ENCODE measurements at places on chromosomes 3 and 15. TPM values are rescaled to one million over a fixed set of nuclear protein-coding genes. Genes with fewer than 3 reads are reported as not detected.
A peak's percentile ranks its signal among the peaks of the same experiment; 100 is the strongest.

GRCh38 chr15:89899295-89899945 is 5.6 kb upstream of the AP3S2 start:
- H3K4me1 ChIP-seq = no peaks in the 10 kb centered on the region
- H3K27me3 ChIP-seq = no peaks in the 10 kb centered on the region
- no peak for DNase-seq
- no peak overlapping the region for H3K27ac ChIP-seq
- H3K36me3 ChIP-seq = peaks cover 20% of the 10 kb centered on the region
- H3K4me3 ChIP-seq = no peak overlapping the region

DNA sequence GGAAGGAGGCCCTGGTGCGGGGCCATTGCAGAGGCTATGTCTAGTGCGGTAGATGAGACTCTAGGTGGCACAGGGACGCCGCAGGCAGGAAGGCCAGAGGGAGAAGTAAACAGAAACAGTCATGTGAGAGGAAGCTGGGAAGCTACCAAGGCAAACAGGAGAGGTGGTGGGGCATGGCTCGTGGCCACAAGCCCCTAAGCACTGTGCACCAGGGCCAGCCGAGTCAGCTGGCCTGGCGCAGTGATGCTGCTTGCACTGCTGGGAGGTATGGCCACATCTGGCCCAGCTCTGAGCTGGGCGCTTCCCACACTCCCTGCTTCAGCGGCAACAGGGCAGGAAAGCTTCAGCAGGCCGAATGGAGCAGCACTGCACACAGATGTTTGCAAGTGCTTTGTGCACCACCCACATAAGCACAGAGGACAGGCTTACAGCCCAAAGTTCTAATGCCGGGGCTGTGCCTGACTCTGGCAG is 76.6 kb downstream of the SRGAP3 start:
- no peak overlapping the region for H3K4me3 ChIP-seq
- no peaks in the 10 kb centered on the region for H3K36me3 ChIP-seq
- no peak for DNase-seq
- no peaks in the 10 kb centered on the region for H3K27me3 ChIP-seq
- H3K4me1 ChIP-seq = no peaks in the 10 kb centered on the region

DNA sequence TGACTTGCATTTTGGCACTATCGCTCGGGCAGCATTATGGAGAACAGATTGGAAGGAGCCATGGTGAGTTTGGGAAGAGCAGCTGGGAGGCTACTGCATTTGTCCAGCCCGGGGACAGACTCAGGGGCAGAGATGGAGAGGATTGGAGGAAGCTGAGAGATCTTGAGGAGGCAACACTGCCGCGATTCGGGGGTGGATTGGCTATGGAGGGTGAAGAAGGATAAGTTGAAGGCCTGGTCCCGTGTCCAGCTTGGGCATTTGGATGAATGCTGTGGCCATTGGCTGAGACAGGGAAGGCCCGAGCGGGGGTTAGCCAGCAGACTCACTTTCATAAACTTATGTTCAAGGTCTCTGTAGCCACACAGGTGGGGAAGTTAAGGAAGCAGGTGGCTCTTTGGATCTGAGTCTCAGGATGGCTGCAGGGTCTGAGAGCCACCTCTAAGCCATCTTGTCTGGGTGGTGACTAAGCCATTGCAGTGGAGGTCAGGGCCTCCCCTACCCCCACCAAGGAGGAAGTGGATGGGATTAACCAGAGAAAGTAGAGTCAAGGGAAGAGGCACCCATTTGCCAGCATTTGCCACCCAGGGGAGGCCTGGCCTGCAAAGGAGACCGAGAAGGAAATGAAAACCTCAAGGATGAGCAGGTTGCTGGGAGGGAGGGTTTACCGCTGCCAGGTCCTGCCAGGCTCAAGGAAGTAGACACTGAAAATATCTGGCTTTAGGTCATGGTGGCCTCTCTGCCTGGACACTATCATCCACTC is 144.0 kb upstream of the TLE3 start:
- no peak for DNase-seq
- no peak overlapping the region for H3K27ac ChIP-seq
- no peak overlapping the region for H3K4me3 ChIP-seq
- H3K36me3 ChIP-seq = no peaks in the 10 kb centered on the region
- H3K27me3 ChIP-seq = no peaks in the 10 kb centered on the region
- H3K4me1 ChIP-seq = peaks cover 9% of the 10 kb centered on the region

GRCh38 chr15:62895139-62895866 is 147.2 kb upstream of the TPM1 start:
- peak; percentile 93 for DNase-seq
- H3K36me3 ChIP-seq = no peaks in the 10 kb centered on the region
- H3K27ac ChIP-seq = peak overlapping the region; percentile 100
- H3K4me1 ChIP-seq = peaks cover 41% of the 10 kb centered on the region

DNA sequence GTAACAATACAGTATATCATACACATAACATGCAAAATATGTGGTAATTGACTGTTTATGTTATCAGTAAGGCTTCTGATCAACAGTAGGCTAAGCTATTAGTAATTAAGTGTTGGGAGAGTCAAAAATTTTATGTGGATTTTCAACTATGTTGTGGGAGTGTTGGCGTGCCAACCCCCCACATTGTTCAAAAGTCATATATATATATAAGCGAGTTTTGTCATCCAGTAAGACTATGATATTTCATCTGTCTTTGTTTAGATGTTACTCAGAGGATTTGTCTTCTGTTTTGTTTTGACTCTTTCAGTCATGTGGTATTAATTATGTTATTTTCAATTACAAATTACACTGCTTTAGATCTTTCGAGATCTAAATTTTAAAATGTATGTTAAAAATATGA is 51.0 kb upstream of the RAP2B start:
- no peak for DNase-seq
- H3K27ac ChIP-seq = no peak overlapping the region
- H3K4me1 ChIP-seq = no peaks in the 10 kb centered on the region
- H3K4me3 ChIP-seq = no peak overlapping the region
- no peaks in the 10 kb centered on the region for H3K36me3 ChIP-seq

Gene RNF13
- total RNA-seq = 43.5 TPM

Gene MAN2C1
- 55.7 TPM for total RNA-seq

- no peaks in the 10 kb centered on the region for H3K27me3 ChIP-seq
- no peak overlapping the region for H3K4me3 ChIP-seq
- H3K4me1 ChIP-seq = no peaks in the 10 kb centered on the region
- no peaks in the 10 kb centered on the region for H3K36me3 ChIP-seq
- DNase-seq = no peak
Observed at GRCh38 chr3:62284442-62284841, 88.9 kb downstream of the FEZF2 start.

Gene CCDC54
- not detected for total RNA-seq

GRCh38 chr3:45011756-45012508 is 14.2 kb upstream of the CLEC3B start:
- H3K4me1 ChIP-seq = peaks cover 50% of the 10 kb centered on the region
- H3K27me3 ChIP-seq = no peaks in the 10 kb centered on the region
- H3K4me3 ChIP-seq = no peak overlapping the region
- DNase-seq = peak; percentile 90

DNA sequence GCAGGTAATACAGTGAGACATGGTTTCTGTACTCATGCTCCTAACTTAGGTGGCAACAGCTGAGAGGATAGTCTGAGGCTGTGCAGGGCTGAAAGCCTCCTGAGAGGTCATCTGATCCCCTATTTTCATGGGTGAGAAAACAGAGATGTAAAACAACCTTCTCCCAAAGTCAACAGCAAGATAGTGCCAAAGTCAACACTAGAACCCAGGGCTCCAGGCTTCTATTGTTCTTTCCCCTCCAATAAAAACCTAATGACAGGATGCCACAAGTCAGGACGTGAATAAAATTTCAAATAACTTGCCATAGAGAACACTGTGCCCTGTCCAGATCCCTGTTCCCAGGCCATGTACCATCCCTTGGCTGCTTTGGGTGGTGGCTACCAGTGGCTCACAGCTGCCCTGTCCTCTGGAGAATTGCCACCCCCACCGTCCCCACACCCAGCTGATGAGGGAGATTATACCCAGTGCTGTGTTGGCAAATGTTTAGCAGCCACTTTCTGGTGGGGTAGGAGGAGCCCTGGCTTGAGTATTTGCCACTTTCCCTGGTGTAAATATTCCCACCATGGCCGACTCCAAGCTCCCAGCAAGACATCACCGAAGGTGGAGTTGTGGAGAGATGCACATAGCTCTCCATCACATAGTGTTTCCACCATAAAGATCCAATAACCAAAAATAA is 54.8 kb downstream of the SRGAP3 start:
- H3K4me1 ChIP-seq = no peaks in the 10 kb centered on the region
- H3K36me3 ChIP-seq = no peaks in the 10 kb centered on the region
- no peak overlapping the region for H3K27ac ChIP-seq
- DNase-seq = no peak
- H3K4me3 ChIP-seq = no peak overlapping the region

Gene SYNPR
- not detected for total RNA-seq

- no peak overlapping the region for H3K27ac ChIP-seq
- no peaks in the 10 kb centered on the region for H3K27me3 ChIP-seq
- H3K36me3 ChIP-seq = no peaks in the 10 kb centered on the region
- no peak overlapping the region for H3K4me3 ChIP-seq
- H3K4me1 ChIP-seq = no peaks in the 10 kb centered on the region
Observed at GRCh38 chr3:106172101-106172500, 303.3 kb upstream of the CBLB start.

Gene MST1R
- total RNA-seq = not detected

GRCh38 chr3:48982016-48982415 is 8.0 kb upstream of the P4HTM start:
- no peak overlapping the region for H3K4me3 ChIP-seq
- H3K36me3 ChIP-seq = peaks cover 70% of the 10 kb centered on the region
- no peak overlapping the region for H3K27ac ChIP-seq
- no peaks in the 10 kb centered on the region for H3K4me1 ChIP-seq
- DNase-seq = no peak
- no peaks in the 10 kb centered on the region for H3K27me3 ChIP-seq

Gene ANKRD34C
- total RNA-seq = not detected

Gene PLSCR4
- 7.8 TPM for total RNA-seq

Gene ENTPD3
- total RNA-seq = not detected

DNA sequence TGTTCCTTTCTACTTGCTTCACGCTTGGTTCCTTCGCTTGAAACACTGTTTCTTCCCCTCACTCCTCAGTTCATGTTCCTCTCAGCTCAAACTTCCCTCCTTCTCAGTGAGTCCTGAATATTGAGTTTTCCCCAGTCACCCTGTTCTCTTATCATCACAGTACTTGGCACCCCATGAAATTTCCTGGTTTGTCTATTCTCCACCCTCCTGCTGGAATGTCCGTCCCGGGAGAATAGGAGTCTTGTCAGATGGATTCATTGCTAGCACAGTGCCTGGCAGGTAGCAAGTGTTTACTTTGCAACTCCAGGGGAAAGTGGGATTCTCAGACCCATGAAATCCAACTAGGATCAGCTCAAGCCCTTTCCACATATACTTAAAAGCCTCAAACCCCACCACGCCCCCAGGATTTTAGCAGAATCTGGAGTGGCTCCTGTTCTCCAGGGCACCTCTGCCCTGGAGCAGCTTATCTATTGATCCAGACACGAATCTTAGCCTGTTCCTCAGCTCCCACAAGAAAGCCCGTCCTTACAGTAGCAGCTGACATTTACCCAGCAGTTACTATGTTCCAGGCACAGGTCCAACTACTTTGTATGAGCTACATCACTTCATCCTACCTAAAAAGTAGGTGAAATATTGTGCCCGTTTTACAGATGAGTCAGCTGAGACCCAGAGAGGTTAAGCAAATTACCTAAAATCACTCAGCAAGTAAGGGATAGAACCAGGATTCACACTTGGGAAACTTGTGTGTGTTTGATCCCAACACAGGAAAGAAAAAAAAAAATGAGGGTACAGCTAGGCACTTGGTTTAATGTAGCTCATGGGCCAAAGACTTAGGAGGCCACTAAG is 36.8 kb upstream of the MAP3K13 start:
- DNase-seq = no peak
- no peaks in the 10 kb centered on the region for H3K36me3 ChIP-seq
- no peaks in the 10 kb centered on the region for H3K4me1 ChIP-seq
- no peaks in the 10 kb centered on the region for H3K27me3 ChIP-seq

- no peak for DNase-seq
- no peak overlapping the region for H3K4me3 ChIP-seq
- H3K27me3 ChIP-seq = no peaks in the 10 kb centered on the region
- H3K27ac ChIP-seq = no peak overlapping the region
- H3K36me3 ChIP-seq = no peaks in the 10 kb centered on the region
Observed at GRCh38 chr3:157410945-157411344, 25.7 kb upstream of the PTX3 start.

GRCh38 chr3:32420126-32421038 is 28.7 kb downstream of the CMTM7 start:
- H3K4me1 ChIP-seq = peaks cover 36% of the 10 kb centered on the region
- H3K27ac ChIP-seq = peak overlapping the region; percentile 33
- no peaks in the 10 kb centered on the region for H3K36me3 ChIP-seq
- peak; percentile 47 for DNase-seq
- H3K27me3 ChIP-seq = no peaks in the 10 kb centered on the region

Gene CNTN4
- not detected for total RNA-seq

Gene ABHD14A
- total RNA-seq = 2.3 TPM

- H3K27ac ChIP-seq = peak overlapping the region; percentile 38
- no peaks in the 10 kb centered on the region for H3K36me3 ChIP-seq
- DNase-seq = no peak
- no peaks in the 10 kb centered on the region for H3K27me3 ChIP-seq
Observed at GRCh38 chr3:12236351-12236750, 52.5 kb upstream of the PPARG start.

Gene TOP2B
- 77.0 TPM for total RNA-seq

DNA sequence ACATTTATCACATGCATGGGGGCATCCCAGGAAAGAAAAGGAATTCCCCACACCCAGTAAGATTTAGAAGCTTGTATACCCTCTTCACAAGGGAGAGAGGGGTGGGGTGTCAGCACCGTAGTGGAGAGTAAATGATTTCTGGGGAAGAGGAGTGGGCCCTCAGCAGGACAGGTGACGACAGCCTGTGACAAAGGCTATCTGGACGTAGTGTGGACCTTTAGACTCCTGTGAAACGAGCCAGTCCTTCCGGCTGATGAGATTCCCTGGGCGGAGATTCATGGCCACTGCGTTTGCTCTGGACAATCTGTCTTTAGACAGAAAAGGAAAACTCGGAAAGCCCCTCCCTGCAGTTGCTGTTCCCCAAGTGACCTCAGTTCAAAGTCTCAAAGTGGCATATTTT is 1.7 kb upstream of the FAM3D start:
- peak; percentile 3 for DNase-seq
- no peaks in the 10 kb centered on the region for H3K36me3 ChIP-seq
- no peak overlapping the region for H3K4me3 ChIP-seq
- H3K27ac ChIP-seq = no peak overlapping the region
- H3K27me3 ChIP-seq = no peaks in the 10 kb centered on the region
- no peaks in the 10 kb centered on the region for H3K4me1 ChIP-seq

Gene TMEM108
- total RNA-seq = not detected

DNA sequence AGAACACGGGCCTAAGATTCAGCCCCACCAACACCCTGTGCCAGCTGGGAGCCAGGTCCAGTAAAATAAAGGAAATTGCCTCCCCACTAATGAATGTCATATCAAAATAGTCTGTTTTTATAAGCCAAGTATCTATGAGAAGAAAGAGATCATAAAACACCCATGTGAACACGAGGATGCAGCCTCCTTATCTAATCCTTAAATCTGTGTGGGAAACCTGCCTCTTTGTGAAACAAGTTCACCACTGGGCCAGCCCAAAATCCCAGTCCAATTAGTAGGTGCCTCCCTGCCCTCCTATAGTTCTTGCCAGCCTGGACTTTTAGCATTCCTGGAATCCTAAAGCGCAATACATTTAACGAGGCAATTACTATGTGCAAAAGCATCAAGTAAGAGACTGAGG is 42.0 kb downstream of the SCAPER start:
- H3K27me3 ChIP-seq = no peaks in the 10 kb centered on the region
- H3K4me1 ChIP-seq = no peaks in the 10 kb centered on the region
- H3K4me3 ChIP-seq = no peak overlapping the region
- DNase-seq = no peak
- H3K27ac ChIP-seq = no peak overlapping the region

Gene PTH1R
- total RNA-seq = not detected
